Activated naive CD8-positive, alpha-beta T cell treated with anti-CD3 and anti-CD28 coated beads, Interleukin-2, amount 10 ng/mL, durations not matched to agents 7 days and 5 days (primary cell): ENCODE measurements at places on chromosomes 11 and 22. TPM values are rescaled to one million over a fixed set of nuclear protein-coding genes. Genes with fewer than 3 reads are reported as not detected.
A peak's percentile ranks its signal among the peaks of the same experiment; 100 is the strongest.

- DNase-seq, result no peak
Measured at GRCh38 chr11:33160136-33160535, 1.1 kb downstream of the CSTF3 start.

Gene CTR9
- 45.3 TPM for total RNA-seq

DNA sequence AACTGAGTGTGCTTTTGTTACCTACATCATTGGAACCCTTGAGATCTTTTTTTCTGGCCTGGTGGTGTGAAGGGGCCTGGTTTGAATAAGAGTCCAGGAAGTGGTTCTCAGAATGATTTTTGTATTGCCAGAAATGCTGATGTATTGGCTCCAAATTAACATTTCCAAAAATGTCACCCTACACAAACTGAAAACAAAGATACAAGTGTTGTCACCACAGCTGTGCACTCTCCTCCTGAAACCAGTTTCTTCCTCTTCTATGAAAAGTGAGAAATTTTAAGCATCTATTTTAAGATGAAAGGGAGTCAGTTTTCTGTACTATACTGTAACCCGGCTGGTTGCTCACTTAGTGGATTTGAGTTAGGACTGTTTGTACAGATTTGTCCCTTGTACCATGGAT lies 218.8 kb downstream of the PGR start:
- DNase-seq, result no peak

Gene PKDREJ
- not detected for total RNA-seq

Gene LTO1
- total RNA-seq, result 37.1 TPM

Gene ZNF280B
- 2.4 TPM for total RNA-seq

DNA sequence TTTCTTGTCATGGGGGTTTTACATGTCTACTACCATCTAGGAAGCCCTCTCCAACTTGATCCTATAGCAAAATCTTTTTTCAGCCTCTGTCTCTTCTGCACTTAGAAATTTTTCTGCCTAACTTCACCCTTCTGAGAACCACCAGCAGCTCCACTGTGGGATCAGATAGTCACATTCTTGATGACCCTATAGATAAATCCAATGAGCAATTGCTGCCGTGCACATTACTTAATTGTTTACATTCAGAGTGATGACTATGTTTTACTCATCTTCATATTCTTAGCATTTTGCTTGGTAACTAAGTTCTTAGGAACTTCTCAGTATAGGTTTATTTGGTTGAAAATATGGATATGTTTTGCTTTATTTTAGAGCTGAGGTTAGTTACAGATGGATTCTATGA lies 12.4 kb upstream of the ETS1 start:
- no peak for DNase-seq

GRCh38 chr11:34866375-34866774 lies 49.8 kb downstream of the APIP start:
- no peak for DNase-seq

Gene MYEOV
- not detected for total RNA-seq

Gene RNF121
- total RNA-seq, result 29.9 TPM

- peak; percentile 61 for DNase-seq
Measured at GRCh38 chr11:17414317-17414737, 25.9 kb upstream of the KCNJ11 start.

GRCh38 chr11:11252403-11252802 lies 100.6 kb downstream of the CSNK2A3 start:
- DNase-seq, result no peak

DNA sequence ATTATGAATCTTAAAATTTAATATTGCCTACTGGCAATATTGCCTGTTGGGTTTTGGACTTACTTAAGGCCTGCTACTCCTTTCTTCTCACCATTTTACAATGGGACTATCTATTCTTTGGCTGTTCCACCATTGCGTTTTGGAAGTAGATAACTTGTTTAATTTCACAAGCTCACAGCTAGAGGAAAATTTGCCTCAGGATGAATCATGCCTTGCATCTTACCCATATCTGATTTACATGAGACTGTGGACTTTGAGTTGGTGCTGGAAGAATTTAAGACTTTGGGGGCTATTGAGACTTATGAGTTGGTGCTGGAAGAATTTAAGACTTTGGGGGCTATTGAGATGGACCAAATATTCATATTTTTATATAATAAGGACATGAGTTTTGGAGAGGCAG lies 662.6 kb downstream of the METTL15 start:
- no peak for DNase-seq

Gene MYRF
- total RNA-seq, result 3.4 TPM

GRCh38 chr11:116596346-116597260 lies 176.2 kb downstream of the BUD13 start:
- no peak for DNase-seq

Gene CERK
- 94.9 TPM for total RNA-seq
